Hippocampal formation (tissue), 2 donors: ENCODE measurements at places on chromosomes 7 and 10.

GRCh38 chr7:29564496-29565223 lies 1.0 kb downstream of the PRR15 start:
- DNase-seq, result no peak

DNA sequence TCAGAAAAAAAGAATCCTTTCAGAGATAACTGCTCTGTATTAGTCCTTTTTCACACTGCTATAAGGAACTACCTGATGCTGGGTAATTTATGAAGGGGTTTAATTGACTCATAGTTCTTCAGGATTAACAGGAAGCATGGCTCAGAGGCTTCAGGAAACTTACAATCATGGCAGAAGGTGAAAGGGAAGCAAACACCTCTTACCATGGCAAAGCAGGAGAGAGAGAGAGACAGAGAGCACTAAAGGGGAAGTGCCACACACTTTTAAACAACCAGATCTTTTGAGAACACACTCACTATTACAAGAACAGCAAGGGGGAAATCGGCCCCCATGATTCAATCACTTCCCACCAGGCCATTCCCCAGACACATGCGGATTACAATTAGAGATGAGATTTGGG lies 114.2 kb downstream of the TES start:
- no peak for DNase-seq

DNA sequence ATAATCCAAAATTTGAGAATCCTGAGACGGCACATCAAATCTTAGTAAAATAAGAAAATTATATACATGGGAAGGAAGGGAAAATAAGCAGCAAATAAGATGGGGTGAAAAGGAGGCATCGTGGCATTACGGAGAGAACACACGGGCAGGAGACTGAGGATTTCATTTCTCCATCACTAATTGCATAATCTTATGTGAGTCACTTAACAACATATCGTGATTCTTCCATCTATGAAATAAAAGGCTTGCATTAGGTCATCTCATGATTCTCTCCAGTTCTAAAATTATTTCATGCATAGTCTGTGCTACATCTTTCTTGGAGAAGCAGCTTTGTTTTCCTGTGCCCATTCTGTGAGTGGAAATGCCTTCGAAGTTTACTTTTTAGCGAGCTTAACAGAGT lies 288.7 kb downstream of the LRMDA start:
- no peak for DNase-seq

DNA sequence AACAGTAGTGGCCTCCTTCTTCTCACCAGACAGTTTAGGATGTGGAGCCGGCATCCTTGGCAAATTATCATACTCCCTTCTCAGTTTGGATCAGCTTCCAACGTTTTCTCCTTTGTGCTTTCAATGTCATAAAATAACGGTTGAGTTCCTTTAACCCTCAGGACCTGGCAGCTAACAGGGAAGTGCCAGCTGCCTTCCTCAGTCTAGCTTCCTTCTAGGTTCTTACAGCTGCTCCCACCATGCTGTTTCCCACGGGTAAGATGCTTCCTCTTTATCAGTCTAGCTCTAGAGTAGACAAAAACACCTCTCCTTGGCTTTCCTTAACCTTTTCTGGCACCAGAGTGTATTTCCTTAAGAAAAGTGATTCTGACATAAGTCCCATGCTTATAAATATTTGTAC lies 33.2 kb downstream of the BLVRA start:
- DNase-seq, result no peak

DNA sequence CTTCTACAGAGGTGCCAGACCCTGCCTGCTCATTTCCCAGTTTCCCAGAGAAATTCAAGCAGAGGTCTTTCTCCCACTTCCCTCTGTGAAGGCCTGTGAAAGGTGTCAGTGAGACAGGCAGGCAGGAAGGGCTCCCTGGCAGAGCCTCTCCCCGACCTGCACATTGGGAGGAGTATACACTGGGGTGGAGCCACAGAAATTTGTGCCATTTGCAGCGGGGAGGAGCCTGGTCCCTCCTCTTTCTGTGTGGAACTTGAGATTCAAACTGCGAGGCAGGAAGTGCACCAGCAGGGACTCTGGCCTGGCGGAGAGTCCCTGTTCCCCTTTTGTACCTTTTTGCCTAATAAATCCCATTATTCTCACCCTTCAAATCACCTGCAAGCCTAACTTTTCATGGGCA lies 54.6 kb upstream of the OPN4 start:
- no peak for DNase-seq

DNA sequence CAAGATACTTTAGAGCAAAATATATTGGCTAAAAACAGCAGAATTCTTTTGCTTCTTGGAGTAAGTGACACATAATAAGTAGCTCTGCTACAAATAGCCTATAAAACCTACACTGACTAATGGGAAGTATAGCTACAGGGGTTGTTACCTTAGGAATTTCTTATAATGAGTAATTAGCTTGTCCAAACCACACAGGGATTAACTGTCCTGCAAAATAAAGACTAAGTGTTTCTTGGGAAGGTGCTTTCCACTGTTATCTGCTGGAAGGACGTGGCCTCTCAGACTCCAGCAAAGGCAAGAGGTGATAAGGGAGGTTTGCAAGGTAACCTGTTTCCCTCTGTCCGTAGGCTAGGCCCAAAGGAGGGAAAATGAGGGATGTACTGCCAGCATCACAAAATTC lies 302.4 kb downstream of the DOCK4 start:
- DNase-seq, result no peak

GRCh38 chr7:47181746-47182361 lies 400.1 kb downstream of the TNS3 start:
- DNase-seq, result no peak

GRCh38 chr10:54441275-54441674 lies 359.8 kb downstream of the PCDH15 start:
- no peak for DNase-seq

GRCh38 chr7:105202616-105203015 lies 186.1 kb downstream of the SRPK2 start:
- no peak for DNase-seq

DNA sequence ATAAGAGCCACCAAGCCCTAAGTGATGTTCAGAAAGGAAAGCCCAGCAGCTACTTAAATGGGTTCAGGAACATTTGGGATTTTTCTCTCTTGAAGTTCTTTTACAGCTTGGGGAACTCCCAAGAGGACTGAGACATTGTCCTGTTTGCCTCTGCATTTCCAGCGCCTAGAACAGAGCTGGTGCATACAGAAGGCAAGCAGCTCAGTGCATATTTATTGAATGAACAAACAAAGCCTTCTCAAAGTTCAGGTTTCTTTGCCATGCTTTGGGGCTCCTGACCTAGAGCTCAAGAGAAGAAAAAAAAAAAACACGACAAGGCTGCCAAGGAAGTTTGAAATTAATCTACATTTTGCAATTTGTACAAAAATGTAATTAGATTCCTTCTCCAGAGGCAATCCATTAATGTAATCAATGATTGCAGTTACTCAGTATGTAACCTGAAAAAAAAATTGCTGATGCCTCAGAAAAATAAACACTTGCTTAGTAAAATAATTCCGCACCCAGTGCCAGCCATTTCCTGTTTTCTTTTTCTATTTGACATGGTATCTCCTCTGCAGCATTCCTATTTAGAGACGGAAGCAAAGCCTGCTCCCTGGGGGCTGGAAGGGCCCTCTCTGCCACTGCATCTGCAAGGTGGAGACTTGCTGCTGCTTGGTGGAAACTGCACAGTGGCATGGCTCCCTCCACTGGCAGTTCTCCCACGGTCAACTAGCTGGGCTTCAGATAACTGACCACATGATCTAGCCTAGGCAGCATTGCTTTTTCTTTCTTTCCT lies 157.3 kb downstream of the TMEM178B start:
- DNase-seq, result peak; percentile 13

GRCh38 chr10:44462338-44462914 lies 77.5 kb upstream of the CXCL12 start:
- DNase-seq, result no peak

DNA sequence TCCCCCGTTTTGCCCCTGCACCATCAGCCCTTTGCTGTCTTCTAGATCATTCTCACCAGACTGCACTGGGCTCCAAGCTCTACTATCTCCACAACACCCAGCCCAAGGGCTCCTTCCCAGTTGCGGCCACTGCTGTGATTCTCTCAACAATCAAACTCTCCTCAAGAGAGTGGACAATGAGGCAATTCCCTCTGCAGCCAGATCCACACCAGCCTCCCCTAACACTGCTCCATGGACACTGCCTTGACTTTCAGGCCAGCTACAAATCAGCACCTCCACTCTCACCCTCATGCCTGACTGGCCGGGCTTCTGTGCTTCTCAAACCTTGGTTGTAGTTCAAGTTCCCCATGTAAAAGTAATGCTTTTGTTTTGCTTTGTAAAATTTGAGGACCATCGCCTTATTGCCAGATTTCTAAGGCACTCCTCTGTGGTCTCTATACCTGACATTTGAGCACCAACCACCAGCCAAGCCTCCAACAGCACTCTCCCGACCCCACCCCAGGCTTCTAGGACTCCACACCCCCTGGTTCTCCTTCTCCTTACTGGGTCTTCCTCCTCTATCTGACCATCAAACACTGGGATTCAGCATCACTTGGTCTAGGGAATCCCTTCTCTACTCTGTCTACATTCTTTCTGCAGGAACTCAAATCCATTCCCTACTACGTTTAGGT lies 45.4 kb downstream of the PPIF start:
- no peak for DNase-seq

DNA sequence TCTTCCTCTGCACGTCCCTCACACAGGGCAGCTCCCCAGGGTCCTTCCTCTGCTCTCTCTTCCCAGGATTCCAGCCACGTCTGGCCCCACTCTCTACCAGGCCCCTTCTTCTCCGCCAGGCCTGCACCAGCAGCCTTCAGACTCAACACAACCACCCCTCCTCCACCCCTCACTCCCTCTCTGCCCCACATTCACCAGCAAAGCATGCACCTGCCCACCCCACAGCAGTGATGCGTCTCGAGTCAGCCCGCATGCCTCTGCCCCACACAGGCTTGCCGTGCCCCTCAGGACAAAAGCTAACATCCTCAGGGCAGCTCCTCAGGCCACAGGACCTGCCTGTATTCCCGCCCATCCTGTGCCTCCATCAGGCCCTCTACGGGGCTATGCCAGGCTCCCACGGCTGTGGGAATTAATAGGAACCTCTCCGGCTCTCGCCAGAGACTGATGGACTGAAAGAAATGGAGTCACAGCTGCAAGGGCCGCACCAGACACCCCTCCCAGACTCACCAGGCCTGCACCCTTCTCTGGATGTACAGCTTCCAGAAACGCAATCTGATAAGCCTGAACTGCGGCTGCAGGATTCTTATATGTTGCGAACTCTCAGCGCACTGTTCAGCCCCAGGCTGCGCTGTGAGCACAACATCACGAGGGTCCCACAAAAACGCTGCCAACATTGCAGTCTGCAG lies 100.1 kb downstream of the CYTH3 start:
- no peak for DNase-seq

DNA sequence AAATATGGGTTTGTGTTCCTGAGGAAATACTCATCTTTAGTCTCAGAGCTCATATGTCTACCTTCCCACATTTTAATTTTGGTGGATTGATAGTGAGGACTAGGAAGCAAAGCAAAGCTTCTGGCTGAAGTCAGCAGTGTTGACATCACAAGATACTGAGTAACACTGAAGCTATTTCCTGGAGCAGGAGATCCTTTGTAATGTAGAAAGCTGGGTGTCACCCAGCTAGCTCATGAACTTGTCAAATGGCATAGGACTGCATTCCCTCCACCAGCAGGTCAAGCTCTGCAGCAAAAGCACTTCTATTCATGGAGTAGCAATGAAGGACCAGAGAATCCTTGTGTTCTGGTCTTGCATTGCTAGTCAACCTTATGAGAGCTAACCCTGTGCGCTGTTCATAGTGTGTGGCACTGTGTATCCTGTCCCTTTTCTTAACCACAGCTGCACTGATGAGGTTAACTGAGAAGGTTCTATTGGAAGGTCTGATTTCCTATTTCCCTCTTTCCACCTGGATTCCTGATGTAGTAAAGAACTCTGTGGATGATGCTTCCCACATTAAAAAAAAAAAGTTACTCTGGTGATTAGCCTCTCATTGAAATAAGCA lies 94.8 kb upstream of the ZNF804B start:
- no peak for DNase-seq

GRCh38 chr7:121102619-121103018 lies 114.1 kb downstream of the CPED1 start:
- no peak for DNase-seq

- DNase-seq, result no peak
Observed at GRCh38 chr10:34124522-34125035, 690.5 kb downstream of the PARD3 start.

GRCh38 chr7:85191383-85191782 lies 4.5 kb upstream of the SEMA3D start:
- DNase-seq, result peak; percentile 10

DNA sequence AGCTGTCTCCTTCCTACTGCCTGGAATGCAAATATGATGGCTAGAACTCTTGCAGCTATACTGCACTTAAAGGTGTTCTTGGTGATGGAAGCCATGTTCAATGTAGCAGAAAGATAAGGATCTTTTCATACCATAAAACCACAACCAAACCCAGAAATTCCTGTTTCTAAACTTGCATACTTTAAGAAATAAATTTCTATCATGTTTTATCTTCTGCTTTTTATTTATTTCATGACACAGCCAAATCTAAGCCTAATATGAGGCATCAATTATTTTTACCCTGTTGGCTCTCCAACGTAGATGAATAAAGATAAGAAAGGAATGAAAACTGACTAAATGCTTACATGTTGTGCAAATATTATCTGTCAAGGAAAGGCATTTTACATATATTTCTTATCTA lies 224.1 kb downstream of the DOCK4 start:
- DNase-seq, result no peak

GRCh38 chr7:23765943-23766342 lies 55.9 kb downstream of the STK31 start:
- no peak for DNase-seq

DNA sequence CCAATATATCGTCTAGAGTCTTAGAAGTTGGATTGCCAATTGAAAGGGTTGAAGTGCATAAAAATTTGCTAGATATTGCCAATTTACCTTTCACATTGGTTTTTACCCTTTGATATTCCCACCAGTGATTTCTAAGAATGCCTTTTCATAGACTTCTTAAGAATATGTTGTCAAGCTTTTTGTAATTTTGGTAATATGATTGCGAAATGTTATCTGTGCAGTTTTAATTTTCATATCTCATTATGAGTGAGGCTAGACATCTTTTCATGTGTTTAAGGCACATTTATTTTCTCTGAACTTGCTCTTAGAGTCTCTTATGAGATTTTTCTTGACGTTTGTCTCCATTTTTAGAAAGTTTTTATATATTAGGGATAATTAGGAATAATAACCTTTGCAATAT lies 567.2 kb downstream of the CCSER2 start:
- no peak for DNase-seq

GRCh38 chr10:83432261-83433045 lies 706.9 kb upstream of the GHITM start:
- no peak for DNase-seq

DNA sequence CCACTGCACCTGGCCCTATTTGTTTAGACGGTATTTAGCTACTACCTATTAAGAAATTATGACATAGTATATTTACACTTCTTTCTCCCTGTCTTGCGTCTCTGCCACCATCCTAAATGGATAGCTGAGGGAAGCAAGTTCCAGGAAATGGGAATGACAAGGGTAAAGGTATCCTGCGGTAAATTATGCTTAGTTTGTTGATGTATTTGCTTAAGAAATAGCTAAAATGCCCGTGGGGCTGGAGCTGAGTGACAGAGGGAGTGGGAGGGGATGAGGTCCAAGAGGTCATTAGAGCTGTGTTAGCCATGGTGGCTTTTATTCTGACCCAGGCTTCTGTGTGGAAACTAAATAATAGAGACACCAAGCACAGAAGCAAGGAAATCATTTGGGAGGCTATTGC lies 29.0 kb upstream of the UBE2D1 start:
- DNase-seq, result no peak
